ENCODE measurements at places on chromosomes 7 and 10.
A peak's percentile ranks its signal among the peaks of the same experiment; 100 is the strongest.

DNA sequence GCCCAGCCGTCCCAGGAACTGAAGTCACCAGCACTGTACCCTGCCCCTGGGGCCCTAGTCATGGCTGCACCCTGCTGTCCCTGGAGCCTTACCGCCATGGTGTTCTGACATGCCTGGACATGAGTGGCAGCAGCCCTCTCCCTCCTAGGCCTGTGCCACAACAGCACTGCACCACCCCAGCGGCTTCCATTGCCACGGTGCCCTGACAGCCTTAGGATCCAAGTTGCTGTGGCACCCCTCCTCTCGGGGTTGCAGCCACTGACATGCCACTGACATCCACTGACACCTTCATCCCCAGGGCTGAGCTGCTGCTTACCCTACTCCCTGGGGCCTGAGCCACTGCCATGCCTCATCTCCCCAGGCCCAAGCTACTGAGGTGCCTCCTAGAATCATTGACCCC lies 39.6 kb upstream of the SHH start:
- no peak for DNase-seq

GRCh38 chr7:83882551-83882950 lies 233.6 kb upstream of the SEMA3E start:
- DNase-seq = no peak

DNA sequence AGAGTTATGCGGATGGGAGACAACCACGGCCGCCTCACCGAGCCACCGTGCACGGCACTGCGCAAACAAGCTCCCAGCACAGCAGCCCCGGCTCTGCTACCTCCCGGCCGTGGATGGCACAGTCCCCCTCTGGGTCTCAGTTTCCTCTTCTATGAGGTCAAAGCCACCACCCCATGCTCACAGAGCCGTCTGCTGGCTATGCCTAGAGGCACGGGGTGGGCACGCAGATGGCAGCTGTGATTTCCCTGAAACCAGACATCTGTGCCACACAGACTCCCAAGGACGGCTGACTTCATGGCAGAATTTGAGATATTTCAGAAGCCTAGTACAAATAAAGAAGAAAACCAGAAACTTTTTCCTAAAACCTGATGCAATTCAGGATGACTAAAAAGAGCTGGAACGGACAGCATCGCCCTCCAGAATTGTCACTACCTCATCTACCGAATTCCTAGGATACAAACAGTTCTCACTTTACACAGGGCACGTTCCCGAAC lies 73.2 kb downstream of the AMZ1 start:
- no peak for DNase-seq

GRCh38 chr10:106655636-106656035 lies 508.9 kb downstream of the SORCS1 start:
- no peak for DNase-seq

GRCh38 chr7:151695951-151696541 lies 176.4 kb upstream of the RHEB start:
- no peak for DNase-seq

GRCh38 chr7:46753662-46754061 lies 828.2 kb downstream of the TNS3 start:
- no peak for DNase-seq

DNA sequence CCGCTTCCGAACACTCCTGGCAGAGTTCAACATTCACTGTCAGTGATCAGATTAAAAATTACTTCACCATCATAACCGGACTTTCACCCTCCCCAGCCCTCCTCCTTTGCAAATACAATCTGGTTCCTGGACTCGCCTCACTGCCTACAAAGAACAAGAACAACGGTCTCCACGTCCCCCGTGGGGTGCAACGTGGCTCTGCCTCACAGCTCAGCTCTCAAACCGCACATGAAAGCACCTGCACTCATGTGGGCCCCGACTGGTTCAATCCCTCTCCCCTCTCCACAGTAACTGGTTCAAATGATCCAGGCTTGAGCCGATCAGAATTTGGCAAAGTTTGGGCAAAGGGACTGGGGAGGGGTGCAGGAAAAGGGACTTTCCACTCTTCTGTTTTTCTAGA lies 21.0 kb downstream of the ASB13 start:
- no peak for DNase-seq

- peak; percentile 29 for DNase-seq
These were observed 664.8 kb upstream of the SEMA3D start for GRCh38 chr7:85851571-85852193.
